Mesenteric fat pad (tissue), 1 donor: ENCODE measurements at places on chromosomes 7 and 10. TPM values are rescaled to one million over a fixed set of nuclear protein-coding genes. Genes with fewer than 3 reads are reported as not detected.

TMEM176A gene
- 64.3 TPM for total RNA-seq

LRCH4 gene
- total RNA-seq: 41.8 TPM

SEC61A2 gene
- total RNA-seq: 3.2 TPM

CAMK1D gene
- total RNA-seq: 16.5 TPM

ANKRD16 gene
- total RNA-seq: 4.8 TPM

FLNC gene
- total RNA-seq: 16.2 TPM

NT5C2 gene
- total RNA-seq: 56.5 TPM

DNA sequence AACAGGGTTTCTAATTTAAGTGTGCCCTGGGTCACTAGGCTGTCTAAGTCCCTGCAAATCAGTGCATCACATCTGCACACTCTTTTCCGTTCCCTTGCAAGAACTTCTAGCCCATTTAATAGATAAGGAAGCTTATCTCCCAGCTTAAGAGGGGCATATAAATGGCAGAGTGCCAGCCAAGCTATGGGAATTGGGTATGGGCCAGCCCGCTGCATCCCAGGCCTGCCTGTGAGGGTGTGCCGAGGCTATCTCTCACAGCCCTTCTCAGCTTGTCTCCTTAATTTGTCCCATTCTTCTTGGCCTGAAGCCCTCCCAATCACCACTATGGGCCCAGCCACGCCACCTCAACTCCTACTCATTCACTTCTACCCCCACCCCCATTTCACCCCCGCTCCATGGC is 14.7 kb downstream of the AQP1 start:
- peak; percentile 43 for DNase-seq

DNA sequence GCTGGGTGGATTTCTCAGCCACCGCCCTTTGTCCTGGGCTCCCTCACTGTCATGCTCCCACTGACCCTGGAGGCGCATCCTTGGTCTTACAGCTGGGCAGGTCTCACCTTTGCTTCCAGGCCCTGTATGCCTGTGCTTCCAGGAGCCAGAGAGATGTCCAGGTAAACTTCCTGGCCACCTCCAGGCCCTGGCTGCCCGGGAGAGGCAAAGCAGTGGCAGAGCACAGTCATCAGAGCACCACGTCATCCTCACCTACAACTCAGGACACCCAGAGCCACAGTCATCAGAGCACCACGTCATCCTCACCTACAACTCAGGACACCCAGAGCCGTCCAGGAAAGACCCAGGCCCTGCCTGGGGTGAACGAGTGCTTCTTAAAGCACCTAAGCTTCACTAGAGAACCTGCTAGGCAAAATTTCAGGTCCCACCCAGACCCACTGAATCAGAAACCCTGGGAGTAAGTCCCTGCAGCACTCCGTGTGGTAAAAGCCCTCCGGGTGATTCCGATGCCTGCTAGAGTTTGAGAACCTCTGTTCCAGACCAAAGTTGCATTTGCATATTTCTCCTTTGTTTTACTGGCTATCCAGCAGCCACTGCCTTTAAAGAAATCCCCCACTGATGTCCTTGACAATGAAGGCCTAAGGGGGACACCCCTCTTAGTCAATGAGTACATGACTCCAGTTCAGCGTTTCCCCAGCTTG is 62.3 kb downstream of the DLG5 start:
- no peak for DNase-seq

DNA sequence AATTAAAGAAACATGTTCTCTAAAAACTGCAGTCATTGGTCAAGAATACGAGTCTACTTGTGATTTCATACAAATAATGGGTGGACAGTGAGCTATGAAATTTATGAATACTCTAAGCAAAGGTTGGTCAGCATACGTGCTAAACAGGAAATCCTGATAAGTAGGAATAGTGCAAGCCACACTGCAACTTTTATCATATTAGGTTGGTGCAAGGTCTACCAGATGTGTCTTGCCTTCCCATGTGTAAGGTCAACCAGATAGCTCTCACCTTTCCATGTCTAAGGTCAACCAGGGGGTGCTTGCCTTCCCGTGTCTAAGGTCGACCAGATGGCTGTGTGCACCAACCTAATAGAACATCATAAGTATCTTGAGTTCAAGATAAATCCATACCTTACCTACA is 2.0 kb upstream of the ITGB1 start:
- DNase-seq: no peak

DNA sequence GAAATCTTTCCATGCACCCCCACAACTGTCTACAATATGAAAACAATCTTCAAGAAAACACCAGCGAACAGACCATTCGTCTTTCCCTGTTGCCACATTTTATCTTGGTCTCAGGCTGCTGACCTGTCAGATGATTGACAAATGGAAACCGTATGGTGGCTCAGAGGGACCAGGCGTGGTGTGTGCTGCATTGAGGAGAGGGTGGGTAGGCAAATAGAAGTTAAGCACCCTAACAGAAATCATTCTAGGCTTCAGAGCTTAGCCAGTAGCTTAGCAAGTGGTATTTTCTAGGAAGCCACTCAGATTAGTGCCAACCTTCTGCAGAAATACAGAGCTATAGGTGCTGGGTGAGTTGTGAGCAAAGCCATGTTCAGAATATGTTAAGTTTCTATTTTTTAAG is 114.9 kb downstream of the DPP6 start:
- no peak for DNase-seq
